ENCODE measurements at places on chromosomes 6 and 20.

DNA sequence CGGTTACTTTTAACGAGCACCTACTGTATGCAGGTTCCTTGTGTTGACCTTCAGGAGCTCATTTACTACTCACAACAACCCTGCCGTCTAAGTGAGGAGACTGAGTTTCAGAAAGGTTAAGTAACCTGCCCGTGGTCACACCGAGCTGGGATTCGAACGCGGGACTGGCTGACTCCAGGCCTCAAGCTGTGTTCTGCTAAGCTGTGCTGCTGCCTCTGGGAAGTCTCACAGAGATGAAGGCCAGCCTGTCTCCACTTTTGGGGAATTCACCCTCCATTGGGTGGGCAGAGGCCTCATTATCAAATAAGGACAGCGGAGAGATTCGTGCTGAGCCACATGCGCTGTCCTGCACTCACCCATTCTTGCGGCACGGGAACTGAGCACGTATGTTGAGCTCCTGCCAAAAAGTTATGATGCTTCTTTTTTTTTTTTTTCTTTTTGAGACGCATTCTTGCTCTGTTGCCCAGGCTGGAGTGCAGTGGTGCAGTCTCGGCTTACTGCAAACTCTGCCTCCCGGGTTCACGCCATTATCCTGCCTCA lies 25.9 kb upstream of the MYT1 start:
- DNase-seq, result no peak

DNA sequence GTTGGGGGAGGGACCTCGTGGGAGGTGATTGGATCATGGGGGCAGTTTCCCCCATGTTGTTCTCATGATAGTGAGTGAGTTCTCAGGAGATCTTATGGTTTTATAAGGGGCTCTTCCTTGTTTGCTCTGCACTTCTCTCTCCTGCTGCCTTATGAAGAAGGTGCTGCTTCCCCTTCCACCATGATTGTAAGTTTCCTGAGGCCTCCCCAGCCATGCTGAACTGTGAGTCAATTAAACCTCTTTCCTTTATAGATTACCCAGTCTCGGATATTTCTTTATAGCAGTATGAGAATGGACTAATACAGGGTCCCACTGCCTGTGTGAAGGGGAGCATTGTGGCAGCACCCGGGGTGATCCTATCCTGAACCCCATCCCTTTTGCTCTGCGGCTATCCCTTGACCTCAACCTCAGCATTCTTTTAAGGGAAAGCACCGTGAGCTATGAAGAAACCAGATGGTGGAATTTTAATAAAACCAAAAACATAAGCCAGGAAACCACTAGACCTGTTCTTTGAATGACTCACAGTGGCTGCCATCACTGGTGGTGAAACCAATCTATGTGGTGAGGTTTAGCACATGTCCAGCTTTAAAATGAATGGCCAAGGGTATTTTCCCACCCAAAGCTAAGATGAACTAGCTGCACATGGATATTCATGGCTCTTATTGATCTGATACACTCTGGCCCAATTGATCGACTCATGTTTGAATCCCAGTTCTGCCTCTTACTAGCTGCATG lies 62.2 kb downstream of the ZDHHC14 start:
- no peak for DNase-seq

GRCh38 chr6:138832182-138832581 lies 36.3 kb downstream of the ECT2L start:
- no peak for DNase-seq

DNA sequence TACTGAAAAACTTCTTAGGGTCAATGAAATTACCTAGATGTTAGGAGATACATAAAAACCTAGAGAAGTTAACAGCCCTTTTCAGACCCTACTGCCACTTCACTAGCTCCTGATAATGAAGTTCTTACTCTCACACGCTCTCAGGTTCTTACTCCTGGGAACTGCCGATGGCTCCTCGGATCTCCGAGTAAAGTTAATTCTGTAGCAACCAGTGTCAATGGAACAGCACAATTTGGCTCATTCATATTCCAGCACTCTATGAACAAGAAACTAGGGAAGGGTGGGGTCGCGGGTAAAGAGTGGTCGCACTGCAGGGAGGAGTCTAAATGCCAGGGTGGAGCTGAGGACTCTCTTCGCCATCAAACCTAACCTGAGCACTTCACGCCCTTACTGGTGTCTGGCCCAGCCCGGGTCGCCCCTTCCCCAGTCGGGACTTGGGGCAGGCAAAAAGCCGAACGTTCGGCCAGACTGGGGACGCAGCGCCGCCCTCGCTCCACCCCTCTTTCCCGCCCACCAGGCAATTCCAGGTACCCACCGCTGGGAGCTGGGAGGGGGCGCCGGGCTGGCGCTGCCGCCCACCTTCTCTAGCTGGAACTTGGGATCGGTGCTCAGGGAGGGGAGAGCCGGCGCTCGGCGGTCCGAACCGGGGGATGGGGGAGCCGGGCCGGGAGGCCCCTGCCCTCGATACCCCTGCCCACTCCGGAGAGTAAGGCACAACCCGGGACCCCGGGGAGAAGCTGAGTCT lies 744 bp downstream of the RAB23 start:
- peak; percentile 51 for DNase-seq

DNA sequence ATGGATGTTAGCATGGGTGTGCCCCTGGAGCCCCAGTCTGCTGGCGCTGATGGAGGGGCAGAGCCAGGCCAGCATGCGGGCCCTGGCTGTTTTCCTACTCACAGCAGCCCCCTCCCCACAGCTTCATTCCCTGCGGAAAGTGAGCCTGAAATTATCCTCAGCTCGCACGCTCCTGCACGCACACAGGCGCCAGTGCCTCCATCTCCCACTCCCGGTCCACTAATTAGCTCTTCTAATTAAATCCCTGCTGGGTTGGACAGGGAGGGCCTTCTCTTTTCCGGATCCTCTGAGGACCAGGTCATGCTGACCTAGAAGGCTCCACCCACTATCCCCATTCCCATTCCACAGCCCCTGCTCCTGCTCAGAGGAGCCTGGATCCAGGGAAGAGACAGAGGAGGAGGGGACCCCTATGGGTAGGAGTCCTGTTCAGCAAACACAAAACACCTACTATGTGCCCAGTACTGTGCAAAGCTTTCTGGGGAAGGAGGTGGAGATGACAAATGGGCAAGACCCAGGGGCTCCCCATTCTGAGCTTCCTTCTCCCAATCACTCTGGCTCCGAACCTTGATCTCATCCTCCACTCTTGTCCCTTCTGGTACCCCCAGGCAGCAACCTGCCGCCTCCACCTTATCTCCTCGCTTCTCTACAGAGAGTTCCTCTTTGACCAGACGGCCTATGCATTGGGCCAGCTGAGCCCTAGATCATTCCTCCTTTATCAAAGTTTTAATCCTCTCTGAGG lies 70.2 kb upstream of the CCDC167 start:
- no peak for DNase-seq

DNA sequence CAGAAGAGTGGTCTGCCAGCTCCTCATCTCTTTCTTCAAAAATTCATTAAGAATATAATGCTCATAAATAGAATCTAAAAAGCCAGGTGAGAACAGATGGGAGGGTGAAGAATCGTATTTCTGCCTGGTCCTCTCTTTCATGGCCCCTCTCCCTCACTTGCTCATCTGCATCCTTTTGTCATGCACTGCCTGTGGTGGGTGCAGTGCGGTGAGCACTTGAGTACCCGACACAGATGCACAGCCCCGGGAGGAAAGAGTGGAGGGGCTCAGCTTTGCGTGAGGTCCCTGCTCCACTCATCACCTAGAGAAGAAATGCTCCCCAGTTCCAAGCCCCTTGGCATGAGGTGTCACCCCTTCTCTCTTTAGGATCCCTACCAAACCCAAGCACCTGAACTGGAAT lies 58.1 kb upstream of the GLP1R start:
- no peak for DNase-seq

DNA sequence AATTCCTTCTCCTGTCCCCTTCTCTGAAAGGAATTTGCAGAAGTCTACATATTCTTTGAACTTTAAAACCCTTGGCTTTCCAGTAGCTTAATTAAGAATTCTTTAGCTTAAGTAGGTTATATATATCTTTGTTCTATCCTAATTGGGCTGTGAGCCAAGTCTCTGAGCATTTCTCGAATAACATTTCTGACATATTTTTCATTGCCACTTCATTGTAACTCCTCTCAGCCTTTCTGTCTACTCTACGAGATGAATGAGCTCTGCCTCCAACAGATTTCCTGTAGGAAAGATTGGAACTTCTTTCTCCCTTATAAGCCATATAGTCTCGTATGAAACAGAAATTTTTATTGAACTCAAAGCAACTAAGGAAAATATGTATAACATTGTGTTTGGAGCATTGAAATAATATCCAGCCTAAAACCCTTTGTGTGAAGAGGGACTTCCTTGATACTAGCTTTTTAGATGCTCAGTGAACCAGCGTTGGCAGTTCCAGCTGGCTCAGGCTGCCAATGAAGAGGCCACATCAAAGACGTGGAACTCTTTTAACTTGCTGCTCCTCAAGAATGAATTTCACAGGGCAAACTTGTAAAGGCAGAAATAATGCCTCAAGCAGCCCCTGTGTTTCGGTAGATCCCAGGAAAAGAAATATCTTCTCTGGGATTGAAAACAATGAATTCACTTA lies 87.7 kb upstream of the NOX3 start:
- no peak for DNase-seq

GRCh38 chr6:12348530-12349511 lies 58.7 kb downstream of the EDN1 start:
- no peak for DNase-seq

DNA sequence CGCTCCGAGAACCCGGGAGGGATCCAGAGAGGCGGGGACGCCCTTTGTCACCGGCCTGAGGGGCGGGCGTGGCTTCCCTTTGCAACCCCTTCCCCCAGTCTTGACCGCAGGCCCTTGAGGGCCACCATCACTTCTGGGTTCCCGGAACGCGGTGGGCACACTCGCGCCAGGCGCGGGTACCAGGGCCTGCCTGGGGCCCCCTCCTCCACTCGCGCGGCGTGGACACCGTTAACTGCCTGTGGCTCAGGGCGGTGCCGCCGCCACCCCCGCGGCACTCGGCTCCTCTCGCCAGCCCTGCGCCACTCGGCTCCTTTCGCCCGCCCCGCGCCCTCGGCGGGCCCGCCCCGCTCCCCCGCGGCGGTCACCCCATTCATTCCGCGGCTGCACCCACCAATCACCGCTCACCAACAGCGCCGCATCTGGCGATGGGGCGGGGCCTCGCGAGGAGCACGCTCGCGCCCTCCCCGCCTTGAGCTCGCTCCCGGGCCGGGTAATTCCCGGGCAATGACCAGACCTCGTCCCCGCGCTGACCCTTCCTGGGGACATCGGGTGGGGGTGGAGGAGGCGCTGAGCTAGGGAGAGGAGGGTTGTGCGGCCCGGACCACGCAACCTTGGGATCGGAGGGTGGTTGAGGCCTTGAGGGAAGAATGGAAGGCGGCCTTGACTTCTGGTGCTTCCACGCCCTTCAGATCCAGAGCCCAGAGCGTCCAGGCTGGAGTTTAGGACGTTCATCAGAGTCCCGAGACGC lies 10.5 kb upstream of the ELOVL5 start:
- peak; percentile 92 for DNase-seq
